ENCODE measurements at places on chromosomes 11 and 22.
A peak's percentile ranks its signal among the peaks of the same experiment; 100 is the strongest.

DNA sequence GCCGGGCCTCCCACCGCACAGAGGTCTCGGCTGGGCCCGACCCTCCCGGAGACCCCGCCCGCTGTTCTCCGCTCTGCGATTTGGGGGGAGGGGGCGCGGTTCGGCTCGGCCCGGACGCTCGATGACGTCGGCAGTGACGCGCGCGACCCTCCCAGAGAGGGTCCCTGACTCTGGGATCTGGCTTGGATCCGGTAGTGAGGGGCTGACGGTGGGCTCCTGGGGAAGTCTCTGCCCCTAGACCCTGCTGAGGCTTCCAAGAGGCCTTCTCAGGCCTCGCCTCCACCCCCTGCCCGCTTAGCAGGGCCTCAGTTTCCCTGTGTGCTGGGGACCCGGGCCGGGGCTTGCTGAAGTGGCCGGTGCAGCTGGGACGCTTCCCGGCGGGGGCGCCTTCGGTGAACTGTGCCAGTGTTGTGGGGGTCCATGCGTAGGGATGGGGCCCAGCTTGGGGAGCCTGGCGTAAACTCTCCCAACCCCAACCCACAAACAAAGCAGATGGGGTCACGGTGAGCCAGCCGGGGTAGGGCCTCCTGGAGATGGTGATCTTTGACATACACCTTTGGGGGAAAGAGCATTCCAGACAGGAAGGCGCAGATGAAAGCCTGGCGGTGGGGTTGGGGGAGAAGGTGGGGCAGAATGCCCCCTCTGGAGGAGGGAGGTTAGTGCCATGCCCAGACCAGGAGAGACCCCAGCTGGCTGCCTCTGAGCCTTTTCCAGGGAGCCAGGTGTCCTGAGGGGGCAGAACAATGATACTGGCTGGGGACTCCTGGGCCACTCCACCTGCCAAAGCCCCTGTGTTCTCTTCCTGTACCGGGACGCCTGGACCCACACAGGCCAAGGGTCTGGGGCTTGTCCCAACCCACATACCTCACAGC, 1.0 kb downstream of the B4GALNT4 start:
- DNase-seq = no peak

- no peak for DNase-seq
Measured at GRCh38 chr11:106070606-106071005, 6.5 kb downstream of the KBTBD3 start.

GRCh38 chr11:47130543-47130942, 46.1 kb downstream of the ARFGAP2 start:
- no peak for DNase-seq

- DNase-seq = no peak
Measured at GRCh38 chr11:132052342-132052741, 681.9 kb downstream of the NTM start.

DNA sequence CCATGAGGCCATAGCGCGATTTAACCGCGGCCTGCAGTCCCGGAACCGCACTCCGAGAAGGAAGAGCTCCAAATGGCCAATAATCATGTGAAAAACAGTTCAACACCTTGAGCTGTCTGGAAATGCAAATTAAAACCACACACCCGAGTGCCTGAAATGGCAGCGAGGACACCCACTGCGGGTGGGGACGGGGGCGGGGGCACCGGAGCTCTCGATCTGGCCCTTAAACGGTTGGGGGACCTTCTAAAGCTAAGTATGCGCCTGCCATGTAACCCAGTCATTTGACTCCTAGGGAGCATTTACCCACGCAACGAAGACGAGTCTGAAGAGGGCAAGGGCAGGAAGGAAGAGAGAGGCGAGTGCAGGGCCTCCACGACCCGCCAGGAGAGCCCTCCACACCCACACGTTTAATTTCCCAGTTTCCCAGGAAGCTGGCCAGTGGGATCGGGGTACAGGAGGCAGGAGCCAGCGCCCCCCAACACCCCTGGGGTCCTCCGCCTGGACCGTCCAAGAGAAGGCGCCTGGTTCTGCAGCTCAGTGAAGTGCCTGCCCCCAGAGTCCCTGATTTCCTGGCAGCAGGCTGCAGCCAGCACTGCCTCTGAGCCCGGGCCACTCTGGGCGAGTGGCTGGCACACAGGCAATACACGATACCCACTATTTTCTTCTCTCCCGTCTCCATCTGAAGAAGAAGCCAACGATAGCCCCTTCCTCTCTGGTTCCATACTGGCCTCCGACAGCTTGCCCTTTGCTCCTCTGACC, 1.7 kb downstream of the TTLL8 start:
- no peak for DNase-seq

GRCh38 chr11:65640483-65641296, 2.8 kb downstream of the SIPA1 start:
- DNase-seq = no peak

- no peak for DNase-seq
Measured at GRCh38 chr22:27896245-27896644, 22.8 kb downstream of the PITPNB start.

GRCh38 chr11:132451942-132452601, 1080.2 kb downstream of the OPCML start:
- no peak for DNase-seq

DNA sequence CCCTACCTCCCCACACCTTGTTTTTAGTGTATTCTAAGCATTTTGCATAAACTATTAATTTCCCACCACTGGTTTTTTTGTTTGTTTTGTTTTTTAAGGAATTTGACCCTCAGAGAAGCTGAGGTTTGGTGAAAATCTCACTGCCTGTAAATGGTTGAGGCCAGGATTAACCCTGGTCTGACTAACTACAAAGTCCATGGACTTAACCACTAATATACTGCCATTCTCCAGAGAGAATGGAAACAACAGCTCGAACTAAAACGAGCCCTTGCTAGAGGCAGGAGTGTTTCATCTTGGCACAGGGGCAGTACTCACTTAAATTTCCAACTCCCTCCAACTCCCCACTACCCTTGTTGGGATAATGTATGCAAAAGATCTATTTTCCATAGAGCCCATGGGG, 3.0 kb downstream of the CTNND1 start:
- peak; percentile 31 for DNase-seq

DNA sequence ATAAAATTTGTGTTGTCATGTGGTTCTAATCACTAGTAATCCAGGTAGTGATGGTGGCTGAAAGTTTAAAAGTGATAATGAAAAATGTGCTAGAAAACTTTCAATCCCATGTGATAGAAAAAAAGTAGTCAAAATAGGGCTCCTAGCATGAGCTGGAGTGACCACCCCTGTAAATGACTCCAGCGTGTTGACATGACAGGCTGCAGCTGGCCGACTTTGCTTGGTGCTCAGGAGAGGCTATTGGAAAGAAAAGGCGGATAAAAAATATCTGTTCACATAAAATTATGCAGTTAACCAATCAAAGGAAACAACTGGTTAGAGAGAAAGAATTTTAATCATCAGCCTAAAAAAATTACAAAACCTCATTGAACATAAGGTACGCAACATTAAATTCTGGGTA, 16.9 kb upstream of the MTCH2 start:
- DNase-seq = no peak

GRCh38 chr22:20863366-20863765, 4.6 kb downstream of the SNAP29 start:
- no peak for DNase-seq

DNA sequence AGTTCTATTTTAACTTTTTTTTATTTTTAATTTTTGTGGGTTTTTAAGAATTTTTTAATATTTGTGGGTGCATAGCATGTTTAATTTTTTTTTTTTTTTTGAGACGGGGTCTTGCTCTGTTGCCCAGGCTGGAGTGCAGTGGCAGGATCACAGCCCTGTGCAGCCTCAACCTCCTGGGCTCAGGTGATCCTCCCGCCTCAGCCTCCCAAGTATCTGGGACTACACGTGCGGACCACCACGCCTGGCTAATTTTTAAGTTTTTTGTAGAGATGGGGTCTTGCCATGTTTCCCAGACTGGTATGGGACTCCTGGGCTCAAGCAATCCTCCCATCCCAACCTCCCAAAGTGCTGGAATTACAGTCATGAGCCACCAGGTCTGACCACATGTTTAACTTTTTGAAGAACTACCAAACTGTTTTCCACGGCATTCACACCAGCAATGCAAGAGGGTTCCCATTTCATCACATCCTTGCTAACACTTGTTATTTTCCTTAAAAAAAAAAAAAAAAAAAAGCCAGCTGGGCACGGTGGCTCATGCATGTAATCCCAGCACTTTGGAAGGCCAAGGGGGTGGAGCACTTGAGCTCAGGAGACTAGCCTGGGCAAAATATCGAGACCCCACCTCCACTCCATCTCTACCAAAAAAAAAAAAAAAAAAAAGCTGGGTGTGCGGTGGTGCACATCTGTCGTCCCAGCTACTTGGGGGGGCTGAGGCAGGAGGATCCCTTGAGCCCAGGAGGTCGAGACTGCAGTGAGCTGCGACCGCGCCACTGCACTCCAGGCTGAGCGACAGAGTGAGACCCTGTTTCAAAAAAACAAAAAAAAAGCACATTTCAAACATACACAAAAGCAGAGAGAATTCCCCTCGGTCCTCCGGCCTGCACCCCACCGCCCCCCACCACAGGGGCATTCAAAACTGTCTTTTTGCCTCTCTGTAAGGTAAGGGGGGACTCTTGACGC, 16.7 kb upstream of the TXNRD2 start:
- peak; percentile 84 for DNase-seq

GRCh38 chr11:71206186-71206585, 46.2 kb downstream of the SHANK2 start:
- peak; percentile 91 for DNase-seq

DNA sequence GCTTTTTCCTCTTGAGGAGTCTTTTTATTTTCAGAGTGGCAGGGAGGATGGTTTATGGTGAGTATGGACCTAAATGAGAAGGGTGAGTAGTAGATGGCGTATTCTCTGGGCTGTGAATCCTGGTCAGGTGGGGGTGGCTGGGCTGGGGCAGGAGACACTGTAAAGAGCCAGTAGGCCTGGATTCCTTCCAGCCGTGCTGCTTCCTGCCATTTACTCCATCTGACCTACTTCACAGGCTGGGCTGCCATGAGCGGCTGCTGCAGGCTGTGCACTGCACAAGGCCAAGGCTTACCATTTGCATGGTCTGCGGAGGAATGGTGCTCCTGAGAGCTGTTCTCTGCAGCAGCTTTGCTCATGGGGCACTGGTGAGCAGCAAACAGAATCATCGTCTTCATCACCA, 297.6 kb downstream of the KIRREL3 start:
- no peak for DNase-seq

DNA sequence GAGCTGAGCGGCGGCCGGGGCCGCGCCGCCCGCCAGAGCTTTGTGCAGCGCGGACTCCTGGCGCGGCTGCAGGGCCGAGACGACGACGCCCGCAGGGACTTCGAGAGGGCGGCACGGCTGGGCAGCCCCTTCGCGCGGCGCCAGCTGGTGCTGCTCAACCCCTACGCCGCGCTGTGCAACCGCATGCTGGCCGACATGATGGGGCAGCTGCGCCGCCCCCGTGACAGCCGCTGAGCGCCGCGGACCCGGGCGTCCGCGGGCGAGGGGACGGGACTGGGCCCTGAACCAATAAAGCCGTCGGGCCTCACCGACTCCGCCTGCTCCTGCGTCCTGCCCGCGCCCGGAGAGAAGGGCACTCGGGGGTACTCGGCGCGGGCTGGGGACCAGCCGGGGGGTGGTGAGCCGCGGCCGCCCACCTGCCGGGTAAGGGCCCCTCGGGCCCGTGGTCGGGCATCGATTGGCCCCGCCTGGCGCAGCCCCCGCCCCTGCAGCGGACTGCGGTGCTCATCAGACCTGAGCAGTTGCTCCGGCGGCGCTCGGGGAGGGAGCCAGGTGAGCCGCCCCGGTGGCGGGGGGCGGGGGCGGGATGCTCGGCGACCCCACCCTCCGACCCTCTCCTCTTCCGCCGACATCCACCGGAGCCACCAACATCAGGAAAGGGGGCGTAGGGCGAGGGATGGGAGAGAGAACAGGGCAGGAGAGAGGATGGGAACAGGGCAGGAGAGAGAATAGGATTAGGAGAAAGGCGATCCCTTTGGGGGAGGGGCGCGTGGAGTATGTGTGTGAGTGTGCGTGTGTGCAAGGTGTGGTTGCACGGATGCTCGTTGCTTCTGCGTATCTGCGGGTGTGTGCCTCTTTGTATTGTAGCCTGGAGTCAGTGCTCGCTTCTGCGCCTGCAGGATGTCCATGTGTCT, at the start of gene TMEM25:
Gene TMEM25, plus strand, starts transcription at position 510 of the 914 bp plus-strand sequence. CDS start 610 bp downstream, outside the sequence.
- DNase-seq = peak; percentile 64

DNA sequence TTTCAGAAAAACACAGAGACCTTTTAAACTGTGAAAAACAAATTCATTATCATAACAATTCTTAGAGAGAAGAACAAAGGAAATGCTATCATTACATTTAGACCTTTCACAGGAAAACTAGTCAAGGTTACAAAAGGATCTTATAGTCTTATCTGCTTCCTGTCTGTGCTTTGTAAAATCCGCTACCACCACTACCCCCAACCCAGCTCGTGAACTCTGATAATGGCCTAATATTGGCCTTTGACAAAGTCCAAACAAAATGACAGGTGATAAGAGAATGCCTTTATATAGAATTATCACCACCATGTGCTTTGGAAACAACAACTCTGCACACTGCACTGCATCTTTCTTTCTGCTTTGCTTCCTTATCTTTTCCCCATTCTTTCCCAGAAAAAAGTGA, 272.5 kb downstream of the SBF2 start:
- no peak for DNase-seq

- no peak for DNase-seq
Measured at GRCh38 chr11:35138606-35138942, 397 bp upstream of the CD44 start.

DNA sequence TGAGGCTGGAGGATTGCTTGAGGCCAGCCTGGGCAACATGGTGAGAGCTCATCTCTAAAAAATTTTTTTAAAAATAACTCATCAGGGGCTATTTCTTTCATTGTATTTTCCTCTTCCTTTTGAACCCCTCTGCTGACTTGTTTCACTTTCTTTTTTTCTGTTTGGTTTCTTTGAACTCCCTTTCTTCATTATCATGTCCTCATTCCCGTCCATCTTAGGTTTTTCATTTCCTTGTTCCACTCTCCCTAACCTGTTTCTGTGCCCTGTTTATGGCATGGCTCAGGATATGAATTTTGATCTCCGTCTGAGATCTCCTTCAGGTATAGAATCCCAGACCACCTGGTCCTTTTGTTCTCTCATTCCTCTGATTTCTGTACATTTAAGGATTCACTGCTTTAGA, 12.5 kb downstream of the MARK2 start:
- no peak for DNase-seq

DNA sequence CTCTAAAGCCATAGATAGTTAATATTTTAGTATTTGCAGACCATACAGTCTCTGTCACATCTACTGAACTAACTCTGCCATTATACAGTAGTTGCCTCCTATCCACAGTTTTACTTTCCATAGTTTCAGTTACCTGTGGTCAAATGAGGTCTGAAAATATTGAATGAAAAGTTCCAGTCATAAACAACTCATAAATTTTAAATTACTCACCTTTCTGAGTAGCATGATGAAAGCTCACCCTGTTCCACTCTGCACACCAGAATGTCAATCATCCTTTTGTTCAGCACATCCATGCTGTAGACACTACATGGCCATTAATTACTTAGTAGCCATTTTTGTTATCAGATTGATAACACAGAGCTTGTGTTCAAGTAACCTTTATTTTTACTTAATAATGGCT, 51.7 kb upstream of the ME3 start:
- DNase-seq = no peak

DNA sequence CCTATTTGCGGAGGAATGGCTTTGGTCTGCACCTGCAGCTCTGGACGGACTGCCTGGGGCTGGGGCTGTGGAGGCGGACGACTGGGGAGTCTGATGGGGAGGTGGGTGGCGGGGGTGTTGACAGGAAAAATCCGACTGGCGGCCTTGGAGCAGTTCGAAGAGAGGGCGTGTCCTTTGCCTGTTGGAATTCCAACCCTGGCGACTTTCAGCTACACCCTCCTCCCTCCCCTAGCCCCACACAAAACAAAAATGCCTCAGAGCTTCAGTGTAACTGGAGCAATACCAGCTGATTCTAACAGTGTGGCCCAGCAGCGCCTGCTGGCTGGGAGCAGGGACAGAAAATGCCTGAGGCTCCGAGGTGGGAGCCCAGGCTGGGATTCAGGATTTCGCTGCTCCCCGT, 85.4 kb downstream of the ATXN10 start:
- DNase-seq = no peak
